Right forelimb (tissue), 1 donor: ENCODE measurements at places on chromosomes 5 and 9.

DNA sequence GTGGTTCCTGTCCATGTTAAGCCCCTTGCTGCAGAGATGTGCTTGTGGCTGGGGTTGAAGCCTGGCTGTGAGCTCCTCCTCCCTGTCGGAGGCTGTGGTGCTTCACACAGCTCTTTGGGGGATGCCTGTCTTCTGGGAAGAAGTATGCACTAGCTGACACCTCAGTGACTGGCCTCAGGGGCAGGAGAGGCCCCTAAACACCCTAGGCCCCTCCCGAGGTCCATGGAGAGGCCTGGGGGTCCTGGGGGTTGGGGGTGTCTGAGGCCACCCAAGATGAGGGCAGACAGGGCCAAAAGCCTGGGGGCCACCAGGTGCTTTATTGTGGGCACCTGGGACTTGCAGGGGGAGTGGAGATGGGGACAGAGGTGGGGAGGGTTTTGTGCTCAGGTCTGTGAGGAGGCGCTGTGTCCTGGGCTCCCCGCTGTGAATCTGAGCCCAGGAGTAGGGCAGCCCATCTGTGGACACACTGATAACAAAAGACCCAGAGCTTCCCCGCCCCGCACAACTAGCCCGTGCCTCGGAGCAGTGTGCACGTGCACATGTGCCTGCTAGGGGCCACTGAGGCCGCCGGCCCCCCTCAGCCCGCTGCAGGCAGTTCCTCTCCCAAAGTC is 92.0 kb downstream of the PHF2 start:
- peak; percentile 32 for DNase-seq

DNA sequence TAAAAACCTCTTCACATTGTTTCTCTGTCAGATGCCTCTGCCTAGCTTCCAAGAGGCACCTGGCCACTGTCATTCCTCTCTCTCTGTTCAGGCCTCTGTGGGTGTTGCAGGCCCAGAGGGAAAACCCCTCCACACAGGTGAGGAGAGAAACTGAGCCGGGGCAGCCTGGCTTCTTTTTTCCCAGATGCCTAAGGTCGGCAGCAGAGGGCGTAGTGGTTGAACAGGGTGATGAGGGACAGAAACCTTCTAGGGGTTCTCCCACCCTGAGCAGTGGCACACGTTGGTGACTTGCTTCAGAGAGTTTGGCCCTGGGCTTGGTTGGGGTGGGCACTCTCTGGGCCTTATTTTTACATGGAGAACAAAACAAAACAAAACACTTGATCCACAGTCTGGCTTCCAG is 12.2 kb downstream of the IL9 start:
- no peak for DNase-seq

- no peak for DNase-seq
Observed at GRCh38 chr5:74919487-74919886, 53.3 kb upstream of the FAM169A start.

GRCh38 chr9:70988551-70988950 is 132.9 kb downstream of the TRPM3 start:
- no peak for DNase-seq

DNA sequence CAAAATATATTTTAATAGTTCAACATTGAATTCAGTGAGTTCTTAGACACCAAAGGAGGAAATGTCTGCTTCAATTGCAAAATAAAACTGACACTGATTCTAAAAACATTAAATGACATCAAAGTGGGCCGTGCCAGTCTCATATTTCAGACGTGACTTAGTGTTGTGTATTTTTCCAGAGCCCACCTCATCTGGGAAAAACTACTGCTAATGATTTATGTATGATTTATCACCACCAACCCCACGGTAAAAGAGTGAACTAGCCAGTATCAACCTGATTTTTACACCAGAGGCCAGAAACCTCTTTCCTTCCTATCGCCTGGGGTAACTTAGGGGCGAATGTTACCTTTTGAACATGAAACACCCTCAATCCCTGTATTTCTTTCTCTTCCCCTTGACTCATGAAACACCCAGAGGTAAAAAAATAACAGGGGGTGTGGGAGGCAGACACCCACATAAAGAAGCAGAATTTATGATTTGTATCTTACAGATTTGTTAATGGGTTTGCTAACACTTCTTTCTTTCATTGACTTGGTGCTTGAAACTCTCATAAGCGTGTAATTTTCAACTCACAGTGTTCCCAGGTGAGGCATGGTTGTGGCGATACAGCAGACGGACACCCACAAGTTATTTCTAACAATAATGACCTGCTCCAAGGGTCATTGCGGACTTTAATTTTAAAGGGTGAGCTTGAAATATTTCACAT is 56.4 kb upstream of the FANCC start:
- no peak for DNase-seq

DNA sequence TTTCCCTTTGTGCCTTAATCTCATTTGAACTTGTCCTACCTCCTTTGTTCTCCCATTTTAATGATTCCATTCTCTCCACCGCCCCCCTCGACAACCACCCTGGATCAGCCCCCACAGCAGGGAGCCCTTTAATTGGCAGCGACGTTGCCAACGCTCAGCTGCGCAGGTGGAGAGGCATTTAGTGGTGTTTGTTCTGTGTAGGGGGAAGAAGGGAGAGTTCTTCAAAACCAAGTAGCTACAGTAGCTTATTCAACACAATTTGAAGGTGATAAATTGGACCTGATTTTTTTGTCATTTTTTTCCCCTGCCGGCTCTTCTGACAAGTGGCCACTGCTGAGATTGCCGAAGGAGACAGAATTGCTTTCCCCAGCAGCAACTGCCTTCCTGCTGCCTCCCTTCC is 499.1 kb downstream of the CDK5RAP2 start:
- DNase-seq = no peak

GRCh38 chr9:117325110-117325731 is 89.6 kb downstream of the ASTN2 start:
- DNase-seq = no peak
